ENCODE measurements at places on chromosomes 11 and 22.

DNA sequence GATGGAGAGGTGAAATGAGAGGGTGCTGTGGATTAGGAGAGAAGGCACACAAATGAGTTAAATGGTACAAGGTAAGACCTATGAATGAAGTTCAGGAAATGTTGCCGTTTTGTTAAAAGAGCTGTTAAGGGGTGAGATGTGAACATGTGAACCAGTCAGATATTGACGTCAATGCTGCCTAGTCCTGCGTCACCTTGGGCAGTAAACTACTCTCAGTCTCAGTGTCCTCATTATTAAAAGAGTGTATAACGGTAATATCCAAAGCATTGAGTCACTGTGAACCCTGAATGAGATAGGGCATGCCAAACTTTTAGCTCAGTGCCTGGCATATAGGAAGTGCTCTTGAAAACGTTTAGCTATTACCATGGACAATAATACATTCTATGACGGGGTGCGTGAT, 32.4 kb upstream of the SORL1-AS1 start:
- DNase-seq: no peak

DNA sequence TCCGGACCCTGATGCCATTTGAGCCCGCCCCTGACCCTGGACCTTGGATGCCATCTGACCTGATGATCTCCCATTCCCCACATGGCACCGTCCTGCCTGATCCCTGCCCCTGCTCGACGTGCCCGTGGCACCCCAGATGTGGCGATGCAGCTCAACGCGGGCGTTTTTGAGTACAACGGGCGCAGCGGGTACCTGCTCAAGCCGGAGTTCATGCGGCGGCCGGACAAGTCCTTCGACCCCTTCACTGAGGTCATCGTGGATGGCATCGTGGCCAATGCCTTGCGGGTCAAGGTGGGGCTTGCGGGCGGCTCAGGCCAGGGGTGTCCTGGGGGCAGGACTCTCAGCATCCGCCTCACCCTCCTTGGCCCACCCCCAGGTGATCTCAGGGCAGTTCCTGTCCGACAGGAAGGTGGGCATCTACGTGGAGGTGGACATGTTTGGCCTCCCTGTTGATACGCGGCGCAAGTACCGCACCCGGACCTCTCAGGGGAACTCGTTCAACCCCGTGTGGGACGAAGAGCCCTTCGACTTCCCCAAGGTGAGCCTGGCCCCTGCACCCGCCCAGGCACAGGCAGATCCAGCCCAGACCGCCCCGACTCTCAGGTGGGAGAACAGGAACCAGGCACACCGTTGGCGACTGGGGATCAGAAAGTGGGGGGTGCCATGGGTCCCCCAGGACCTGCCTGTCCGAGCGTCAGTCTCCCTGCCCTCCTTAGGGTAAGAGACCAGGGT, 11.1 kb downstream of the PLCB3 start:
- DNase-seq: no peak

- peak; percentile 19 for DNase-seq
Observed at GRCh38 chr11:79493555-79494171, 52.8 kb upstream of the TENM4 start.

DNA sequence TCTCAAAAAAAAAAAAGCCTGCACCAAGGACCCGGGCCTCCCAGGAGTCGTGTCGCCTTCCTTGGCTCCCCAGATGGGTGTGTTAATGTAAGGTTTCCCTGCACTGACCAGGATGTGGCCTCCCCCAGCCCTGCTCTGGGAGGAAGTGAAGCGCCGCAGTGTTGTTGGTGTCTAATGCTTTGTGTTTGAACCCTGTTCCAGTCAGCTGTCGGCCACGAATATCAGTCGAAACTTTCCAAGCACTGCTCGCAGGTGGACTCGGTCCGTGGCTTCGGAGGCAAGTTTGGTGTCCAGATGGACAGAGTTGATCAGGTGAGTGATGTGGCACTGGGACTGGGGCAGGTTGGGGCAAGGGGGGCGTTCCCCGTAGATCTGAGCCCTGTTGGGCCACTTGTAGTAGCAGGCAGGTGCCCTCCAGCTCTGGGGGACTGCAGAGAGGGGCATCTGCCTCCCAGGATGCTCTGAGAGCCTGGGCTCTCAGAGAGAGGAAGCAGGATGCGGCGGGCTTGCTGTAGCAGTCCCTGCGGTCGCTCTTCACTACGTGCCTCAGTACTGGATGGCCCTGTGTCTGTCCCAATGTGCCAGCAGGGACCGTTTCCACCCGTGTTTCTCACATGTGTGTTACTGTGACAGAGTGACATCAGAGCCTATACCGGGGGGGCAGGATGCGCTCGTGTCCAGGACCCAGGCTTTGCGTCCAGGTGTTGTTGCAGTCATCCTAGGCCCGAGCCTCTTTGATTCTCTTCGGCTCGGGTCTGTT, 16.2 kb downstream of the CTTN start:
- DNase-seq: no peak

DNA sequence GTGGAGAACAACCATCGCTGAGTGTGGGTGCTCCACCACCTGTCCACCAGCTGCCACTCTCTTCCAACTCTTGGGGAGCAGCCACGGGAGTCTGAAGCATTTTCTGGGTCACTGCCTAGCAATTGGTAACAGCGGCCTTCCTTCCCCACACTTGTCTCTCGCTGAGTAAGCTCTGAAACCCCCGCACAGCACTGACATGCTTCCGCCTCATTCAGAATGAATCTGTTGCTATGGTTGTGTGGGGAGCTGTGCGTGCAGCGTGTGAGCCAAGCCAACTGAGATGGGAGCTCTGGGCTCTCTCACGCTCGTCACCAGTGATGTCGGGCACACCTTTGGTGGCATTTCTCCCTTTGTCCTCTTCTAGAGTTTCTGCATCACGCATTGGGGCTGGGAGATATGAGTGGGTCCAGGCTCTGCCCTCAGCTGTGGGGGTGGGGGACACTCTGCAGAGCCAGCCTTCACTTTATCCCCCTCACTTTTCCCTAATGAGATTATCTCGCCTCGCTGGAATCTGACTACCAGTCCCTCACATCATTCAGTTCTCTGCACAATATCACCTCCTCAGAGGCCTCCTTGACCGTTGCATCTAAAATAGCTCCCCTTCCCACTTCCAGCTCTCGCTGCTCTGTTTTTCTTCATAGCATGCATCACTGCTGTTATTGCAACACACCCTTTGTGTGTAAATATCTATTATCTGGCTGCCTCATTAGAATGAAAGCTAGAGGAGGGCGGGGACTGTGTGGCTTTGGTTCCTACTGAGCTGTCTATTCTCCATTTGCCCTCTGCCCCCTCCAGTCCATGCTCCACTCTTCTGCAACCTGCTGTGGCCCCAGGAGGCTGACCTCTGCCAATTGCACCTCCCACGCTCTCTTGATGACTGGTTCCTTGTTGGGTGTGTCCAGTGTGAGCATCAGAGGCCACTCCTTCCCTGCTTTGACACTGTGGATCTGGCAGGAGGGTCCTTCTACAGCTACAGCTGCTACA, 569.9 kb upstream of the CADM1 start:
- DNase-seq: peak; percentile 19

- DNase-seq: no peak
Observed at GRCh38 chr22:36206255-36206654, 4.6 kb upstream of the APOL4 start.

DNA sequence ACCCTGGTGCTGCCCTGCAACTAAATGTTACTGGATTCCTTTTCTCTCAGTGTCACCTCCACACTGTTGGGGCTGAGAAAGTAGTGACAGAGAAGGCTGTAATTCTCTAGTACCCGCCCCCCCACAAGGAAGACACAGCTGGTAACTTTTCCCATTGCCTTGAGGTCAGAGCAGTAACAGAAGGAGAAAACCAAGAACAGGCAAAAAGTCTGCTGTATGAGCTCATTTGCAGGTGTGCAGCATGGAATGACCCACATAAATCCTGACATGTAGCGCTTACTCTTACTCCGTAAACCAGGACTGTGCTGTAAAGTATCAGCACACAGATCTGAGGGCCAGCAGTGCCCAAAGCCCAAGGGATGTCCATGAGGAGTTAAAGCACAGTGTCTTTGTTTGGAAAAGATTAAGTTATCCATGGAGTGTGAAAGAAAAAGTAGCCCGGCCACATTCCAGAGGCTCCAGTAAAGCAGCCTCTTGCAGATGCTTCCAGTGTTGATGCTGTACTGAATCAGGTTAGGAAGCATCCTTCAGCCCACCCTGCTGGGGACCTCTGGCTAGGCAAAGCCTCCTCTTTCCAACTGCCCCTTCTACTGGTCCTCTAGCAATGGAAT, 120.7 kb downstream of the PLEKHA7 start:
- no peak for DNase-seq

Data from kidney epithelial cell (primary cell).